ENCODE measurements at places on chromosomes 5 and 9. TPM values are rescaled to one million over a fixed set of nuclear protein-coding genes. Genes with fewer than 3 reads are reported as not detected.

DNA sequence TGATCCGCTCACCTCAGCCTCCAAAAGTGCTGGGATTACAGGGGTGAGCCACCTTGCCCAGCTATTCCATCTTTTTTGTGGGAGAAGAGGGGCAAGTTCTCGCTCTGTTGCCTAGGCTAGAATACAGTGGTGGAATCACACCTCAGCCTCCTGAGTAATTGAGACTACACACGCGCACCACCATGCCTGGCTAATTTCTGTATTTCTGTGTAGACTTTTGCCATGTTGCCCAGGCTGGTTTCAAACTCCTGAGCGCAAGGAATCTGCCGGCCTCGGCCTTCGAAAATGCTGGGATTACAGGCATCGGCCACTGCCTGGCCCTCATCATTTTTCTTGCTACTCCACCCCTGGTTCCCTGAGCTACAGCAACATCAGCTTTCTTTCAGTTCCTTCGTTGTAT, 2.8 kb upstream of the NOL6 start:
- no peak for DNase-seq

F2RL1 gene
- 1.3 TPM for total RNA-seq

RMRP gene
- total RNA-seq = 6,162 TPM

SH3PXD2B gene
- 66.5 TPM for total RNA-seq

GRCh38 chr5:74468421-74468820, 172.1 kb downstream of the ENC1 start:
- DNase-seq = no peak

- DNase-seq = no peak
Measured at GRCh38 chr5:72064801-72065570, 42.3 kb upstream of the MAP1B start.

WNT8A gene
- total RNA-seq = not detected

DNA sequence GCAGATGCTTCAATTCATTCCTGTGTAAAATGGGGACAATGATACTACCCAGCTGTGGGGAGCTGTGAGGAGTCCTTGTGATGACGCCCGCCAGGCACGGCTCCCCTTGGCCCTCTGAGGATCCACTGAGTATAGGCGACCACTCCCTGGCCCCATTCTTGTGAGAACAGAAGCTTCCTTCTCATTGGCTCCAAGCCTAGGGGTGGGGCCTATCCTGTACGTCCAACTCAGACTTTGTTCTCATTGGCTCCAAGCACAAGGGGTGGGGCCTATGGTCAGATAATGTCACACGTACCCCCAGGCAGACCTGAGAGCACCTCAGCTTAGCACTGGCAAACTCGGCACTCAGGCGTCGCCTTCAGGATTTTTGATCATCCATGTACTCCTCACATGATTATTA, 232.9 kb upstream of the MVB12B start:
- DNase-seq = no peak

- DNase-seq = no peak
Measured at GRCh38 chr5:157308836-157309465, 43.0 kb downstream of the CYFIP2 start.

GRCh38 chr5:55377810-55378209, 70.0 kb downstream of the MTREX start:
- DNase-seq = no peak

CBY3 gene
- not detected for total RNA-seq

DNA sequence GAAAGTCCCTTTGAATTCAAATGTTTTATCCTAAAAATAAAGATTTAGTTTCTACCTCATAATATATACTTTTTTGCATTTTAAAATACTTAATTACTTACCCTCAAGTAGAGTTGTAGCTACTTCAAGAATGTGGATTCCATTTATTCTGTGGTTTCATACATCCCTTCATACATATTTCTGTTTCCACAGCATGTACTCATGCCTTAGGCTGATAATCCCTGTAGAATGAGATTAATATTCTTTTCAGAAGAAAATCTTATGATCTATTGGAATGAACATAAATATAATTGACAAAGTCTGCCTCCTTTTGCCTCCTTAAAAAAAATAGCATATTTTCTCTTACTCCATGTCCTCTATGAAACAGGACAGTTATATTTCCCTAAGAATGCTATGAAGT, 465.7 kb downstream of the DTWD2 start:
- DNase-seq = no peak

GRCh38 chr9:100884518-100884917, 144.0 kb upstream of the PLPPR1 start:
- no peak for DNase-seq

DNA sequence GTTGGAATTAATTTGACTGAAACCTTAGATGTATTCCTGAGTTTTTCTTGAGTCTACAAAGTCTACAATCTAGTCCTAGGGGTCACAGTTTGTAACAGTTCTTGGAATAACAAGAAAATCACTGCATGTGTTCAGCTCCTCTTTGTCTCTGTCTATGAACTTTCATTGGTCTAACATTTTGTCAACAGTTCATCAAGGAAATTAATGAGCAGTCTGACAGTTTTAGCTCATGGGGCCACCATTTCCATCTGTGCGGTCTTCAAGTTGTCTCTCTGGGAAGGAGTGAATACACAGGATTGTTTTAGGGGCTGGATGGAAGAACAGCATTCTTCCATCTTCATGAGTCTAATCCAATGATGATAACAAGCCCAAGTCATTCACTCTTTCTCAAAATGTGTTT, 276.4 kb downstream of the TMEM167A start:
- DNase-seq = no peak

DNA sequence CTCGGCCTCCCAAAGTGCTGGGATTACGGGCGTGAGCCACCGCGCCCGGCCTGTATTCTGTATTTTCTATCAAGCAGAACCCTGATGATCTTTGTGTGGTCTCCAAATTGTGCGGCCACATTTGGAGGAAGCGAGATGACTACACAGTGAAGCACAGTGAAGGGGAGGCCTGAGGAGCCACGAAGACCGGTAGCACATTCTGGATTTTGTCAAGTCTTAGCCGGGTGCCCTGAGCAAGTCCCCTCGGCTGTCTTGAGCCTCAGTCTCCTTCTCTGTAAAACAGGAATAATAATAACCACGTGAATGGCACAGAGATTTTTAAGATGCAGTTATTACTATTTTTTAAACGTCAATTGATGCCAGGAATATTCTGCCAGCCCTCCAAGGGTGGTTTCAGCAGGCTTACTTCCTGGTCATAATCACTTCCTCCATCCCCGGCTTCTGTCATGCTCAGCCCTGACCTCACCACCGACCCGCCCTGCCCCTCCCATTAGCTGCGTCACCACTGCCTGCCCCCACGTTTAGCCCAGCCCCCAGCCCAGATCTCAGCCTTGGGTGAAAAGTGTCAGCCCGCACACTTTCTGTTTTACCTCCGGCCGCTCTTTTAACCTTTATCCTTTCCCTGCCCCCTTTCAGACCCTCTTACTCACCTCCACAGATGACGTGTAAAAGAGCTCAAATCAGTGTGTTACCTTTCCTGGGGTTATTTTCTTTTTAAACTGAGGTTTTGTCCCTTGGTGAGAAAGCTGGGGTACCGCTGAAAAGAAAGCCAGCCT, 27.0 kb upstream of the ERGIC1 start:
- peak; percentile 97 for DNase-seq

SPINK13 gene
- total RNA-seq = not detected

DNA sequence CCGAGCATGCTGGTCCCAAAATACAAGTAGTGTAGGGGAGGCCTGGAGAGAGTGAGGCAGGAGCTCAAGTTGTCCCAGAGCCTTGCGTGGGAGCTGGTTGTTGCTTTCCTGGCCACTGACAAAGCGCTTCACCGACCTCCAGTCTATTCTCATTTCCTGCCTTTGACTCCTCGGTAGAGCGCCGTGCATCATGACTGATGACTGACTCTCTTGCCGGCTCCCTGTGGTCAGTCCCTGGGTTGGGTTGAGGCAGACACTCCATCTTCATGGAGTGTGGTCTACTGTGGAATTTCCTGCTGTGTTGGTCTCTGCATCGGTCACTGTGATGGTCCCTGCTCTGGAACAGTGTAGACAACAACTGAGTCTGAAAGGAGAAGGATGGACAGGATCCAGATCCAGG, 175.1 kb upstream of the S1PR3 start:
- no peak for DNase-seq

LHX3 gene
- not detected for total RNA-seq

DNA sequence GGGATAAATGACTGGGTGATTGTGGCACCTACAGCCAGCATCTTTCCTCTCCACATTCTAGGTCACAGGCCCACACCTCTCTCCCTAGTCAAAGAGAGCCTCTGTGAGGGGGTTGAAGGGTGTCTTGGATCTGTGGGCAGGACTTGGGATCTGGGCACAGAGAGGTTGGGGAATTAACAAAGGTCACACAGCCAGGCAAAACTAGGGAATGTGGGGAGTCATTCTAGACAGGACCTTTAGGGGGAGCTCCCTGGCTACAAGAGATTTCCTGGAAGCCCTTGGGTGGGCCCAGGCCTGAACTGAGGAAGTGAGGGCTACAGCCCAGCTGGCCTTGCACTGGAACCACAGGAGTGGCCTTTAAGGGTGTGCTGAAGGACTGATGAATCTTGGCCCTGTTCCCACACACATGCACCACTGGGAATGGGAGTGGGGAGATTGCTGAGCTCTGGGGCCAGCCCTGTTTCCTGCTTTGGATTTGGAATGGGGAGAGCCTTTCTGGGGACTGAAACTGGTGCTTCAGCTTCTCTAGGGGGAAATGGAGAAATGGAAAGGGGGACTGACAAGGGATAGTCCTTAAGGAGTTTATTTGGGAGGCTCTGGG, 12.4 kb upstream of the CXXC5 start:
- DNase-seq = peak; percentile 93

TNPO1 gene
- 81.8 TPM for total RNA-seq

- DNase-seq = no peak
Measured at GRCh38 chr5:175735701-175736100, 77.8 kb downstream of the HRH2 start.

DNA sequence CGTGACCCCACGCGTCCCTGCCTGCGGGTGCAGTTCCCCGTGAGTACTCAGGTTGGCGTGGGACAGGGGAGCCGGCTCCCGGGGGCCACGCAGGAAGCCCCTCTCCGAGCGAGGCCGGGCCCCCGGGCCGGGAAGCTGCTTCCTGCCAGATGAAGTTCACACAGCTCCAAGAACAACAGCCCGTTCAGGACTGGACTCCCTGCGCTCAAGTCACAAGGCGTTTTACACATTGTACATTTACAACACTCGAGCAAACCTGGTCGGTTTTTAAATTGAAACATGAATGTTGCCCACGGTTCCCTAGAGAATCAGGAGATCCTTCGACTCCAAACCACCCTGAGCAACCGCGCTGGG, 22.4 kb downstream of the SLC9A3 start:
- no peak for DNase-seq

DNA sequence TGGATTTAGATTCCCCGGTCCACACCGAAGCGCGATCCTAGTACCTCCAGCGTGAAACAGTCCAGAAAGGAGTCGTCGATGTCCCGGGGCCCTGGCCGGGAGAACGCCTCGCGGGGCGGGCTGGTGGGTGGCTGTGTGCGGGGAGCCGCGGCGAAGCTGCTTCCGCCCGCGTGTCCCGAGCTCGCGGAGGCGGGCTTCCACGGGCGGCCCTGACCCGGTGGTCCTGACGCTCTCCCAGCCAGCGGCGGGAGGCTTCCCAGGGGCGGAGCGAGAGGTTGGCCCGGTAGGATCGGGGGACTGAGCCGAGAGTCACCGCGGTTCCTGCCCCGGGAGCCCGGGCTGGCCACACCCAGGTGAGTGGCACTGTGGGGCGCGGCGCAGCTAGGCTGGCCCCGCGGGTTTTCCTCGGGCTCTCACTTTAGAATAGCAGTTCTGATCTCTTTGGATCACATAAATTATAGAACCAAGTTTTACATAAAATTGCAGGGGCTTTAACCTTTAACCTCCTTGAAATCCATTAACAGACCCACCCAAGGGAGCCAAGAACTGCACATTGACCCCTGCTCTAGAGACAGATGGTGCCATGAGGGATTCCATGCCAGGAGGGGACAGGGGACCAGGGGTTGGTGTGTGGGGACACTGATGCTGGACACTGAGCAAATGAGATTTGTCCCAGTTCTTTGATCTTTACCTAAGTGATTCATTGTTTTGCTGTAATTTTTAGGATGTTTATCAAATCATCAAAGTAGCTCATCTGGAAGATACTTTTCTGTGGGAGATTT, 29.2 kb upstream of the IL31RA start:
- no peak for DNase-seq

DNA sequence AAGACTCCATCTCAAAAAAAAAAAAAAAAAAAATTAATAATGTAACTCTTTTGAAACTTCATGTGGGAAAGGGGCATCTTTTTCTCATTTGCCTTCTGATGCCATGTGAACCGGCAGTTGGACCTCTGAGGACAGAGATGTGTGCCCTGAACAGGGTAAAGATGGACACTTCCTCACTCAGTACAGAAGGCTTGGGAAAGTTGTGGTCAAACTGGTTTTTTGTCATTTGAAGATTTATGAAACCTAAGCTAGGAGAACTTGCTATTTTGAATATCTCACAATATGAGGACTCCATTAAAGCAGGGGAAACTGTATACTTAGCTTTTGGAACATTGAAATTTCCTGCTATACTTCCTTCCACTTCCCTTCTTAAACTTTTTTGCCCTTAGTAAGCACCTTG, 147.5 kb upstream of the ALDH1B1 start:
- DNase-seq = no peak

DNA sequence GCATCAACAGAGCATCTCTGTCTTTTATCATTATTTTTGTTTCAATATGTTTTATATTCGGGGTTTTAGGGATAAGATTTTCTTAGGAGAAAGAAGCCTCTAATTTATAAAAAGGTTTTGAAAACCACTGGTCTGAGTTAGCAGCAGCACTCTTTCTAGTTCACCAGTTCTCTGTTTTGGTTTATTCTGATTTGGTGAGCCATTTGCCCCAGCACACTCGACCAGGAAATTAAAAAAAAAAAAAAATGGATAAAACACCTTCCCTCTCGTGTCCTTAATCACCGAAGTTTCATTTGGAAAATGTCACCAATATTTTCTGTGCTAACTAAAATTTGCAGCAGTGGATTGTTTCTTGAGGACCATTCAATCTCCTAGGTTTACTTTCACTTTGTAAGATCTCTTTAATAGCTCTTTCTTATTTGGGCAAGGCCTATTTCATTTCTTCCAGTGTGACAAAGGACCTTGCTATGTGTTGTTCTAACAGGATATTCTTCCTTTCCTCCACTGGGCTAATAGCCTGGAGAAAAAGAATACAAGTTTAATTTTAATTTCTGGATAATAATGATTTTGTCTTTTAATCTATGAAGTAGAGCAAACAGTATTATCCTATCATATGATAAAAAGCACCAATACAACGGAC, 57.8 kb upstream of the ANXA1 start:
- DNase-seq = no peak

TLX3 gene
- not detected for total RNA-seq

DNA sequence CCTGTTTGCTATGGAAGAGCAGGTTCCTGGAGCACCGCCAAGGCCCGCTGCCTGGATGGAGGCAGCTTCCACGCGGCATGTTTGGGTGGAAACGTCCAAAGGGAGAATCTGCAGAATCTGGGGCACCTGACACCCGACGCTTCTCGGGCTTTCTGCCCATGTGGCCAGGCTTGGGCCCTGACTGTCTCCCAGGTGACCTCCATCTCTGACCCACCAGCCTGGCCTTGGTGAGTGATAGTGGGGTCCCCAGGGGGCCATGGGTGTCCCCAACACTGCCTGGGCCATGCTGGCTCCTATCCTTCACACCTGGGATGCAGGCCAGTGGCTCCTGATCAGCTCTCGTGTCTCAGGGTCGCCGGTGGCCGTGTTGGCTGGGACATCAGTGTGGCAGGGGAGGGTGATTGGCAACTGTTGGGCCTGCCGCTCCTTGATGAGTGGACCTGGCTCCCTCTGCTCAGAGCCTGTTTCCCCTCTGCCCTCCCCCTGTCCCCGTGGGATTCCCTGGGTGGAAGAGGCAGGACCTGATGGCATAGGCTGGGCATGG, 34.0 kb downstream of the GLT6D1 start:
- DNase-seq = peak; percentile 62

All from esophagus muscularis mucosa (tissue), 4 donors.